Activated CD8-positive, alpha-beta memory T cell treated with anti-CD3 and anti-CD28 coated beads for 1 hour (primary cell): ENCODE measurements at places on chromosomes 16 and 17.

- DNase-seq, result no peak
These were observed 18.4 kb upstream of the MRPS23 start for GRCh38 chr17:57868007-57868909.

- DNase-seq, result peak; percentile 41
These were observed 27.8 kb upstream of the GHDC start for GRCh38 chr17:42221886-42222745.

- DNase-seq, result no peak
These were observed 7.5 kb downstream of the CFAP97D1 start for GRCh38 chr17:43787728-43788127.

DNA sequence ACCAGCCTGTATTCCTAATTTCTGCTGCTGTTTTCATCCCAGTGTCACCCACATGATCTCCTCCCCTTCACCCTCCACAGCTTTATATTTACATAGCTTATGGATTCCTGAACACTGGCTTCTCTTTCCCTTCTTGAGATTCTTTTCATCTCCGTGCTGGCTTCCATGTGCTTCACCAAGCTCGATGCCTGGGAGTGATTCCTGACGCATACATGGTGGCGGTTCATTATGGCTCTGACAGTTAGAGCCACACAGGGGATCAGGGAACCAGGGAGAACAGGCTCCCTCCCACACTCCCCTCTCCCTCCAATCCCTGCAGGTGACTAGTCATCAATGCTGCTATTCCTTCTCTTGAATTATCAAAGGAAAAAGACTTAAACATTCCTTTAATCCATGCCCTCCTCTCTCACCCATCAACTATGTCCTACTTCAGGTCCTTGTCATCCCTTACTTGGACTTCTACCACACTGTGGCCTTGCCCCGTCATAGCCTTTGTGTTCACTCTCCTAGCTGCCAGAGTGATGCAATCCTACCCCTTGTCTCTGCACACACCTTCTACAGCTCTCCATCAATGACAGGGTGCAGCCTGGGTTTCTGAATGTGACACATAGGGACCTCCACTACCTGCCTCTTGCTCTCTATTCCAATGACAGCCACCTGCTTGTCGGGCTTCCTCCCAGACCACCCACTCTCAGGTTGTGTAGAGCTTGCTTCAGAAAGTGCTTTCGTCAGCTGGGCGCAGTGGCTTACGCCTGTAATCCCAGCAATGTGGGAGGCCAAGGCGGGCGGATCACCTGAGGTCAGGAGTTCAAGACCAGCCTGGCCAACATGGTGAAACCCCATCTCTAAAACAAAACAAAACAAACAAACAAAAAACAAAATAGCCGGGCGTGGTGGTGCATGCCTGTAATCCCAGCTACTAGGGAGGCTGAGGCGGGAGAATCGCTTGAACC is 43.6 kb downstream of the MYH13 start:
- DNase-seq, result no peak

DNA sequence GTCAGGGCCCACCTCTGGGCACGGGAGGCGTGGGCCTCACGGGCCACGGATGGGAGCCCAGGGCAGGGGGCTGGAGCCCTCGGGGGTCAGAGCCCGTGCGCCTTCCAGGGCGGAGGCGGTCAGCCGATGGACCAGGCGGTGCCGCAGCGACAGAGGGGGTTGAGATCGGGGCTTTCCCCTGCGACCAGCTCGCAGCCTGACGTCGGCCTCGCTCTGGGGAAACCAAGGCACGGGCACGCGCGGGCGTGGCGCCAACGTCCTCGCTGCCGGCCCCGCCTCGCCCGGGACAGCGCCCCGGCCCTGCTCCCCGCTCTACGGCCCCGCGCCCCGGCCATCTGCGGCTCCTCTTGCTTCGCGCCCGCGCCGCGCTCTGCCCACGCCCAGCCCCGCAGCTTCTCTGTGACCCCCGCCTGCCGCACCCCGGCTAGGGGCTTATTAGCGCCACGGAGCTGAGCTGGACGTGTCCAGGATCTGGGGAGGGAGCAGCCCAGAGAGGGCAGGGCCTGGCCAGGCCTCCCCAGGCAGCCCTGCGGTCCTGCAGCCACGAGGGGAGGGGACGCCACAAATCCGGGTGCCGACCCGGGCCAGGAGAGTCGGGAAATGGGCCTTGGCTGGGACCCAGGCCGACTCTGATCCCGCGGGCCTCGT is 13.5 kb downstream of the ACTG1 start:
- no peak for DNase-seq

GRCh38 chr17:27577121-27577761 is 53.7 kb upstream of the LGALS9 start:
- no peak for DNase-seq

DNA sequence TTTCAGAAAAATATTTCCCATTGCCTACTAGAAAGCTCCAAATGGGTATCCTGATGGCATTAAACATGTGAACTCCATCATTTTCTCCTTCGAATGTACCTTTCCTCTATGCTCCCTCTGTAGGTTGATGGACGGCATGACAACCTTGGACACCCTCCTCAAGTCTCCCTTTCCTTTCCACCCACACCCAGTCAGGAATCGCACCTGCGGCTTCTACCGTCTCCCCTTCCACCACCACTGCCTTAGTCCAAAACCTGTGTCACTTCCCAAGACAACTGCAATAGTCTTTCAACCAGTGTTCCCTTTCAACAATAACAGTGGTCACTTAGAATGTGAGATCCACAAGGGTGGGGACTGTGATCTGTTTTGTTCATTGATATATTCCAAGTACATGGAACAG is 233.1 kb upstream of the AXIN2 start:
- no peak for DNase-seq

DNA sequence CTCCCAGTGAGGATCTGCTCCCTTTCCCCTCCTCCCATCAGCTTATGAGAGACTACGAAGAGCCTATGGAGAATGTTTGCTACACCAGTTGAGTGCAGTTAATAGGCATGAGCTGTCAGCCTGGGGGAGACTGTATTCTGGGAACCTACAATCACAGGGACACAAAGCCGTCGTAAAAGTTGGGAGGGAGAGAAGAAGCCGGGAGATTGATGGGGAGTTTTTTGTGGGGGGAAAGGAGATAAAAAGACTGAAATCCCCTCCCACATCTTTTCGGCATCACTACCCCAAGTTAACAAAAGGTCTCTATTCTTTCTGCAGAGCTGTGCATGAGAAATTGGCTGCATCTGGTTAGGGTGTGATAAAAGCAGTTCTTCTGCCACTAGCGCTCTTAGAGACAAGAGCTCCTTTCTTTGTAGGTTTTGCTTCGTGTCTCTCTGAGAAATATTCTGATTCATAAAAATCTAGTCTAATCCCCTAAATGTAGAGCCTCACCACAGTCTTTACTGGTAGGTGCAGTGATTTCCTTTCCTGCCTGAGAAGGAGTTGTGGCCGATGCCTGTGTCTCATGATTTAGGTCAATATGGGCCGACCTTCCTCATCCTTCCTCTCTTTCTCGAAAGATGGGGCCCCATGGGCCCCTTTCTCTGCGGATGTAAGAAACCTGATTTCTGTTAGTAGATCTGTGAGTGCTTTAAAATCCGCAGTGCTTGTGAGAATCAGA is 77.4 kb downstream of the BPTF start:
- DNase-seq, result no peak

GRCh38 chr16:57388359-57389086 is 16.0 kb upstream of the CCL17 start:
- DNase-seq, result no peak

- peak; percentile 96 for DNase-seq
These were observed at the start of the genes RECQL5 and SAP30BP for GRCh38 chr17:75666959-75667790. Gene RECQL5 (minus strand): TSS chr17:75667154. CDS start chr17:75666557, 597 bp downstream. Gene SAP30BP (plus strand): TSS chr17:75667338. CDS start chr17:75667373, 35 bp downstream.

DNA sequence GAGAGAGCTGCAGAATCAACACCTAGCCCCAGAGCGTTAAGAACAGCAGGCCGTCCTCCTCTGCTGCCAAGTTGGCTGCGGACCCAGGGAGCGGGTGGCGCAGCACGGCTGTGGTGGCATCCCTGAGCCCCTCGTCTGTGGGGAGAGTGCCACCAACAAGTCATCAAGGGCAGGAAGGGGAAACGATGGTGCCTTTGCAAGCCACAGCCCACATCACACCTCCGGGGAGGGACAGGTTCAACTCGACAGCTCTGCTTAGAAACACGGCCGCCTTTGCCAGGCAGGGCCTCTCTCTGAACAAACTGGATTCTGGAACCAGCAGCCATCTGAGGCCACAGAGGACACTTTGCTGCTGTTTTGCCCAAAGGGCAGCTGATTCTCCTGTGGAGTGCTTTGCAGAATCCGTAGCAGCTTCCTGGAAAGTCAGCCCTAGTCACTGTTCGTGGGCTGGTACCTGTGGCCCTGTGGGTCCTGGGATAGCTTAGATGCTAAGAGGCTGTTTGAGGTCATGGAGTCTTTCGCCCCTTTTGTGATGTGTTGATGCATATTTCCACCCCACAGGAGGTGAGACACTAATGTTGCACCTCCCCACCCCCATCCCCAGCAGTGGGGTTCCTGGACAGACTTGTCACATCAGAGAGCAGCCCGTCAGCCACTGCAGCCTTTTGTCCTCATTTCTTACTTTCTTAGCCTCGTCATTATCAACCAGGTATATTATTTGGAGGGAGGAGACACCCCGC is 270.6 kb downstream of the CPPED1 start:
- DNase-seq, result peak; percentile 11

GRCh38 chr17:4433515-4434031 is at the start of gene SPNS3:
Gene SPNS3 (plus strand): TSS chr17:4433940. CDS start chr17:4433968, 28 bp downstream.
- no peak for DNase-seq

GRCh38 chr17:41230094-41230493 is 2.2 kb upstream of the KRTAP9-3 start:
- no peak for DNase-seq

DNA sequence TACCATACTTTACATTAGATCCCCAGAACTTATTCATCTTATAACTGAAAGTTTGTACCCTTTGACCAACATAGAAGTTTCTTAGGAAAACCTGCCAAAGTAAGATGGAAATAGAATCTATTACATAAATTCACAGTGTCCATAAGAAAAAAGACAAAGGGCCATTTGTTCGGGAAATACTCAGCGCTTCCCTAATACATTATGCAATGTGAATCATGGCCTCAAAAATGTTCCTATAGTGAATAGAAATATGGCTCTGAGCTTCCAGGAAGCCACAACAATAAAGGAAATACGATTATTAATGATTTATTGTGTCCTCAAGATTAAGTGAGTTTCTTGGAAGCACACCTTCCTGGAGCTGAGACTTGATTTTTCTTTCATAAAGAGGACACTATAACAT is 51.5 kb downstream of the GPRC5B start:
- DNase-seq, result no peak

DNA sequence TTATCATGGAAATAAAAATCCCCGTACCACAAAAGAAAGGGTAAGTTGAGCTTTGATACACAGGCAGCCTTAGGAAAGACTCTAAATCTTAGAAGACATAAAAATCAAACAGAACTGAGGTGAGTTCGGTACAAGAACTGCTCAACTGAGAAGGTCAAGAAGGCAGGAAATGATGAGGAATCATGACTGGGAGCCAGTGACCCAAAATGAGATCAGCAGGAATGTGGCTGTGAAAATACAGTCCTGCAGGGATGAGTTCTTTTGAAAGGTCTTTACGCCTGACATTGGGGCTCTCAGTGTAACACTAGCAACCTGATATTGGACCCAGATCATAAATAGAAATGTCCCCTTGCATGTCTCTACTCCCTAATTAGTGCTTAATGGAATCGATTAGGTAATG is 56.3 kb upstream of the CDH11 start:
- DNase-seq, result no peak

- no peak for DNase-seq
These were observed 701 bp upstream of the MRC2 start for GRCh38 chr17:62626719-62627218.

DNA sequence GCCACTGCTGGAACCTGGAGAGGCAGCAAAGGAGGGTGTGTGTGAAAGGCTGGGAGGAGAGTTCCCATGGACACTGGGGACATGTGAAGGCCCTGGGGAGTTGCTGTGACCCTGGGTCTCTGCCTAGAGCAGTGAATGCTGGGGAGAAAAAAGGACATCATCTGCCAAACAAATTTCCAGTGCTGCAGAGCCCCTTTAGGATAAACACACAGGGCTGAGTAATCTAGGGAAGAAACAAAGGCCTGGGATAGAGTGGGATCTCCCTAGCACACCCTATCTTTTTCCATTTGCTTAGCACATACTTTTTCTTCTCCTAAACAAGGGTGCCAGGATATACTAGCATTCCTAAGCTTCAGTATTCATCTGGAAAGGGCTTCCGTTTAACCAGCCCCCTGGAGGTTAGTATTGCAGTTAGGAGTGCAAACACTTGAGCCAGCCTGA is 3.3 kb upstream of the HIGD1B start:
- DNase-seq, result no peak

- DNase-seq, result no peak
These were observed 21.9 kb downstream of the KIF2B start for GRCh38 chr17:53844491-53845107.

- DNase-seq, result no peak
These were observed 98.5 kb downstream of the RAP1GAP2 start for GRCh38 chr17:2894782-2895181.

GRCh38 chr17:47807421-47807820 is 14.2 kb downstream of the OSBPL7 start:
- no peak for DNase-seq

DNA sequence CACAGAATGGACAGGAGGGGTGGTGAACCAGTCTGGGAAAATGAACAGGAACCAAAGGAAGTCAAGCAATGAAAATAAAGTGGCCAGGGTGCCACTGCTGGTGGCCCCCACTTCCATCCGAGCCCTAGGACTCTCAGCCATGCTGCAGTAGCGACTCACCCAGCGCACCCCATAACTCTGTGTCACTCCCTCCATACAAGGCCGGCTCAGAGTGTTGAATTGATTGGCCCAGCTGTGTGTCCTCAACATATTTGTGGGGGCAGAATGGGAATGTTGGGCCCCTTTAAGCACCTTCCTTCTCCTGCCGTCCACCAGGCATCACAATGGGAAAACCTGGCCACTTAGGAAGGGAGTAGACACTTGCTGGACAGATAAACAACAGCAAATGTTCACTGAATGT is 169.0 kb upstream of the SDK2 start:
- no peak for DNase-seq

DNA sequence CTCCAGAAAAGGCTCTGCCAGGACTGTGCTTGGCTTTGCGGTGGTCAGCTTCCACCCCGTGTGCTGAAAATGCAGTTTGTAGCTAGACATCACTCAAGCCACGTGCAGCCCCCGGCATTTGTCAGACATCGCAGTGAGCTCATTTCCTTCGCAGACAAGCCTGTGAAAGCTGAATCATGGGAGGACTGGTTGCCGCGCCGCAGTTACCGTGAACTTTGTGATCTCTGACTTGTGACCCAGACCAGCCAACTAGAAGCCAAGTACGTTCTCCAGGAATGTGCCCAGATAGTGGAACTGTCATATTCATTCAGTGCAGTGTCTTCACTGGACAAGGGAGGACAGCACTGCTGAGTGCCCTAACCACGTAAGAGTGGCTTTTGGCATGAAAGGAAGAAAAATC is 58.1 kb downstream of the NDE1 start:
- no peak for DNase-seq

GRCh38 chr17:45372325-45372869 is 55.6 kb upstream of the MAP3K14 start:
- DNase-seq, result no peak

DNA sequence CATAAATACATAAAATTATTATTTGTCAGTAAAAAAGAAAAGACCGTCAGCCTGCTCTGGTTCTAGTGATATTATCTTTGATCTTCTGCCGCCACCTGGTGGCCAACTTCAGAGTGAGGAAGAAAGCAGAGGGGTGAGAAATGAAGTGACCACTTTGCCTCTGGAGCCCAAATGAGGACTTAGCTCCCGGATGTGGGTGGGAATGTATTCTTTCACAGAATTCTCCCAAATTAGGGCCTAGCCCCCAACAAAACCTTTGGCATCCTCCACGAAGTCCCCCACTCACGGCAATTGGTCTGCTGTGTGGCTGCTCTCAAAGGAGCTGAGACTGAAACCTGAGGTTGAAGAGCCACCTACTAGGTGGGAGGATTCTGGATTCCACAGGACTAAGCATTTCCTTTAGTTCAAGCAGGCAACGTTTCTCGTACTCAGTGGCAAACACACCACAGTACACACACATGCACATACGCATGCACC is 4.9 kb upstream of the ZNF267 start:
- peak; percentile 72 for DNase-seq
